Small intestine (tissue), 16 donors: ENCODE measurements at places on chromosomes 1 and 21. TPM values are rescaled to one million over a fixed set of nuclear protein-coding genes. Genes with fewer than 3 reads are reported as not detected.

GRCh38 chr1:205225901-205226765, 1.6 kb upstream of the TMCC2 start:
- no peak for DNase-seq

DNA sequence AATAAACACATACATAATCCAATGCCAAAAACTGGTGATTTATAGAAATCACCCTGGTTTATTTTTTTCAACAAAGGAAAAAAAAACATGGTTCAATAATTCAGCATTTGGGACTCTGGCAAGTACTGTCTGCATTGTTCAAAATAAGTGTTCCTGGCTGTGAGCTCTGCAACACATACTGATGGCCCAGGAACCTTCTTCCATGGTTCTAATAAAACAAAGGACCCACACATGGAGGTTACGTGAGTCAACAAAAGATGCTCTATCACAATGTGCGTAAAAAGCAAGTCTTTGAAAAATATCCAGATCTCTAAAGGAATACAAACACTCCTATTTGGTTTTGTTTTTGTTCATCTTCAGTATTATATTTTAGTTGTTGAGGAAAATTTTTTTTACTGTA, 37.9 kb upstream of the C1orf198 start:
- DNase-seq = no peak

The NBPF4 gene
- not detected for polyA plus RNA-seq

GRCh38 chr21:34771512-34772028, 102.8 kb downstream of the CLIC6 start:
- DNase-seq = no peak

DNA sequence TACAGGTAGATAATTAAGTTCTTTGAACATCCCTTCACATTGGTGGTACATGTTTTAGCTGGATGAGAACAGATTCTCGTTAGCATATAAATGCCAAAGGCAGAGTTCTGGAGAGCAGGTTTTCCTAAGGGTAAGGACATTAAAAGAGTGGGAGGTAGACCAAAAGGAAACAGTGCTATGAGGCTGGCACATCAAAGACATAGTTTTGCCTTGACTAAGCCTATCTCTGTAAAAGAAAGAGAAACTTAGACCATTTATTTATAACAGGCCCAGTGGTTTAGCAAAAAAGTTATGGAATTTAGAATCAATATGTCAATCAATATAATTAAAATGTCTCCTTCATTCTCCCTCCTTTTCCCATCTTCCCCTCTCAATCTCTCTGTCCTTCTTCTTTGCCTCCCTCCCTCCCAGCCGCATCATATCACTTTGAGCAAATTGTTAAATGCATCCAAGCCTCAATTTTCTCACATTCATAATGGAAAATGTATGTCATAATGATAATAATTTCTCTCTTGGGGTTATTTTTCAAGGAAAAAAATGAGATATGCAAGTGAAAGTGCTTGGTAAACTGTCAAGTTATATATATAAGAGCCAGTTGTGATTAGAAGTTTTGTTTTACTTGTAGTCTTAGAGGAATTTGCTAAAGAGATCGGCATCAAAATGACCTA, 209.9 kb upstream of the SGIP1 start:
- no peak for DNase-seq

DNA sequence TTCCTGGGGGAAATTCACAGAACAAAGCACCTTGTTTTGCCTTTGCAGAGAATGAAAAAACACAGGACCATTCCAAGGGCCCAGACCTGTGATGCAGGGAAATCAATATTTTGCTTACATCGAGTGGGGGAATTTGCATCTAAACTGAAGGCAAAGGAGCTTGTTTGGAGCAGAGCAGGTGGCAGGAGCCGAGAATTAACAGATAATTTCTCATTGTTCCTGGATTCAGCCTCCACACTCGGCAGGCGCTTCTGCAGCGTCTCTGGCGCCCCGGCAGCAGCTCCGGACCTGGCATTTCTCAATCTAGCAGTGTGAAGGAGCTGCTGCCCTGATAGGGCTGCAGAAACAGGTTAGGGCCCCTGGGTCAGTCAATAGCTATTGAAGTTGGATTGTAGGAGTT, 2.0 kb upstream of the SYT6 start:
- DNase-seq = no peak

GRCh38 chr1:186492531-186493291, 31.8 kb upstream of the PDC start:
- no peak for DNase-seq

The ZBTB37 gene
- 1.1 TPM for polyA plus RNA-seq

DNA sequence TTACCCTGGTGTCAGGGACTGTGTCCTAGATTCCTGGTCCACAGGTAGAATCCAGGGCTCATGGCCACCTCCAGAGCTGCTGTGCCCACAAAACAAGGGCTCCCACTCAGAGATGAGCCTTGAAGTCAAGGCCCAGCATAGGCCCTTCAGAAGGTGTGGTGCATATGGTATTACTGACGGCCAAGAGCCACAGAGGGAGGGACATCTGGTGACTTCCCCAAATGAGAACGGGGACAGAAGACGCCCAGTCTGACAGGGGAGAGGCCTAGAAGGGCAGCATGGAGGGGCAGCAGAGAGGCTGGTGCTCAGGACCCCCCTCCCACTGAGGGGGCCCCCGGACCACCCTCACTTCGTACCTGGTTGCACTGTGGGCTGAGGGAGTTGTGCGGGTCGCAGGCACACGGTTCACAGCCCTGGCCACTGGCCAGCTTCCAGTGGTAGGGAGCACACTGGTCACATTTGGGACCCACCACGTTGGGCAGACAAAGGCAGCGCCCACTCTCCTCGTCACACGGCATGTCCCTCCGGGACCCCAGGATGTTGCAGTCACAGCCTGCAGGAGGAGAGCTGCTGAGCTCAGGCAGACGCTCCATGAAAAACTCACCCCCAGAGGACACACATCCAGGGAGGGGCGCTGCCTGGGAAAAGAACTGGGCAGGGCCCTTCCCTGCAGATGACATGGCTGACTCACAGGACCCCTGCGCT, 25.0 kb downstream of the LAMB3 start:
- no peak for DNase-seq

DNA sequence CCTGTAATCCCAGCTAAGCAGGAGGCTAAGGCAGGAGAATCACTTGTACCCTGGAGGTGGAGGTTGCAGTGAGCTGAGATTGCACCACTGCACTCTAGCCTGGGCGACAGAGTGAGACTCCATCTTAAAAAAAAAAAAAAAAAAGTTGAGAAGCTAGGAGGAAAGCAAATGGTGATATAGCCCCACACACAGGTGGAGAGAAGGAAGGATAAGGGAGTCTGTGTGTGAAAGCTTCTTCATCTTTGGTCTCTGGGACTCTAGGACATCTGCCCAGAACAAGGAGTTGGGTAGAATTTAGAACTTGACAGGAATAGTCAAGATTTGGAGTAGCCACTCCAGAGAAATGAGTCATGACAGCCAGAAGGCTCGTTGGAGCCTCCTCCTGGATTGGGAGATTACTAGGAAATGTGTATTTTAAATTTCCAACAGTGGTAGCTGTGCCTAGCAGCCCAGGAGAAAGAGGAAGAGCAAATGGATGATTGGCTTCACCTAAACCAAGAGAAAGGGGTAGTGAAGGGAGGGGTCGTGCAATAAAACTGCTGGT, 19.9 kb downstream of the NPL start:
- DNase-seq = no peak

DNA sequence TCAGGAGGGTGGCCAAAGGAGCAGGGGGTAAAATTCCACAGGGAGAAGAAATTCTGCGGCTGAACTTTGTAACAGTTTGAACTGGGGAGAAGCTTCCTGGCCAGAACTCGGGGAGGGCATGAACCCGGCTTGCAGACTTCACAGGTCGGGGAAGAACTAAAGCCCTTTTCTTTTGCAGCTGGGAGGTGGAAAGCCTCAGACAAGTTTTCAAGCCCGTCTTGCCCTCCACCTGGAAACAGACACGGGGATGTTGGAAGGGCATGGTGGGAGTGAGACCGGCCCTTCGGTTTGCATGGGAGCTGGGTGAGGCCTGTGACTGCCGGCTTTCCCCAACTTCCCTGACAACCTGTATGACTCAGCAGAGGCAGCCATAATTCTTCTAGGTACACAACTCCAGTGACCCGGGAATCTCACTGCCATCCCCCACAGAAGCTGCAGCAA, 11.3 kb downstream of the THEM4 start:
- DNase-seq = peak; percentile 46

The LCE2C gene
- polyA plus RNA-seq = not detected

The KCNT2 gene
- polyA plus RNA-seq = 1.2 TPM

The KRTAP20-4 gene
- not detected for polyA plus RNA-seq

DNA sequence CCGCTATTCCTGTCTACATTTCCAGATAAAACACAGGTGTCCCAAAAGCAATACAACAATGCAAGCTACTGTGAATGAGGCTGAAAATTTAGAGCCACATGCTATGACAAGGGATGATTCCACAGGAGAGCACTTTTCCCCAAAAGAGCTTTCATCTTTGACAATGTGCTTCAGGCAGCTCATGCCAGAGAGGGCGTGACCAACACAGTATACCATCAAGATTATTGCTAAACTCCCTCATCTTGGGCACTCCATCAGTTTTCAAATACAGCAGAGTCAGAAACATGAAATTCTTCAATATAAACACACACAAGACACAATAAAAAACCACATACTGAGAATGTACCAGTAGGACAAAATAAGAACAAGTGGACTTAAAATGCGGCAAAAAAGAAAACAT, 6.7 kb downstream of the GON4L start:
- no peak for DNase-seq

The C1orf116 gene
- polyA plus RNA-seq = 29.7 TPM

- DNase-seq = no peak
Observed at GRCh38 chr1:29673228-29673500, 436.8 kb downstream of the PTPRU start.

GRCh38 chr1:24707687-24708086, 37.6 kb upstream of the CLIC4 start:
- no peak for DNase-seq

GRCh38 chr1:203371288-203371687, 20.4 kb upstream of the FMOD start:
- no peak for DNase-seq

The HSF2BP gene
- 0.78 TPM for polyA plus RNA-seq

- peak; percentile 75 for DNase-seq
Observed at GRCh38 chr1:19811206-19811851, 3.8 kb downstream of the RNF186 start.

DNA sequence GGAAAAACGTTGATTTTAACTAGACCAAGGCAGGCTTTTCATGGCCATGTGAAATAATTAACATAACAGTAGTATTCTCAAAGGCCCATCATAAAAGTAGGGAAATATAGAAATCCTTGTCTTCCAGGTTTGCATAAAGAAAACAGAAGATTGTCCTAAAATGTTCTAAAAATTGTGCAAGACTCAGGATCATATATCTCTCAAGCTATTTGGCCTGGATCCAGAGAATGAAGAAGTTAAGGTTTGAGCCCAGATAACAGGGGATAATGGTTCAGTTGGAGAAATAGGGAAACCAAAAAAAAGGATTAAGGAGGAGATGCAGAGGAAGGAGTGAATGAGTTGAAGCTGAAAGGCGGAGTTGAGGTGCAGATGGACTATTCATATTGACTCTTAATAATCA, 555.5 kb upstream of the NR5A2 start:
- no peak for DNase-seq

DNA sequence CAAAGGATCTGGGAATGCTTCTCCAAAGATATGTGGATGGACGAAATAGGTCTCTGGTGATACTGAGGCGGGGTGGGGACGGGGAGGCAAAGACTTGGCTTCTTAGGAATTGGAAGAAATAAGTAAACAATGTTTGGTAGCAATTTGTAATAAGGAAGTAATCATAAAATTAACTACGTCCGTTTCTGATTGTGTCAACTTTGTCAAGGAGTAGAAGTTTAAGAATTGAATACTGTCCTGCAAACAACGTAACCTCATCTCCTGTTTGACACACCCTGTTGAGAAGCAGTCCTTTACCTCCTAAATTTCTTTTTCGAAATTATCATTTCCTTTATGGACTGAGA, 471 bp downstream of the POLR3C start:
- DNase-seq = no peak

- no peak for DNase-seq
Observed at GRCh38 chr1:225517697-225518096, 89.9 kb upstream of the LBR start.

- DNase-seq = no peak
Observed at GRCh38 chr1:53919675-53920066, 25.7 kb downstream of the DIO1 start.

DNA sequence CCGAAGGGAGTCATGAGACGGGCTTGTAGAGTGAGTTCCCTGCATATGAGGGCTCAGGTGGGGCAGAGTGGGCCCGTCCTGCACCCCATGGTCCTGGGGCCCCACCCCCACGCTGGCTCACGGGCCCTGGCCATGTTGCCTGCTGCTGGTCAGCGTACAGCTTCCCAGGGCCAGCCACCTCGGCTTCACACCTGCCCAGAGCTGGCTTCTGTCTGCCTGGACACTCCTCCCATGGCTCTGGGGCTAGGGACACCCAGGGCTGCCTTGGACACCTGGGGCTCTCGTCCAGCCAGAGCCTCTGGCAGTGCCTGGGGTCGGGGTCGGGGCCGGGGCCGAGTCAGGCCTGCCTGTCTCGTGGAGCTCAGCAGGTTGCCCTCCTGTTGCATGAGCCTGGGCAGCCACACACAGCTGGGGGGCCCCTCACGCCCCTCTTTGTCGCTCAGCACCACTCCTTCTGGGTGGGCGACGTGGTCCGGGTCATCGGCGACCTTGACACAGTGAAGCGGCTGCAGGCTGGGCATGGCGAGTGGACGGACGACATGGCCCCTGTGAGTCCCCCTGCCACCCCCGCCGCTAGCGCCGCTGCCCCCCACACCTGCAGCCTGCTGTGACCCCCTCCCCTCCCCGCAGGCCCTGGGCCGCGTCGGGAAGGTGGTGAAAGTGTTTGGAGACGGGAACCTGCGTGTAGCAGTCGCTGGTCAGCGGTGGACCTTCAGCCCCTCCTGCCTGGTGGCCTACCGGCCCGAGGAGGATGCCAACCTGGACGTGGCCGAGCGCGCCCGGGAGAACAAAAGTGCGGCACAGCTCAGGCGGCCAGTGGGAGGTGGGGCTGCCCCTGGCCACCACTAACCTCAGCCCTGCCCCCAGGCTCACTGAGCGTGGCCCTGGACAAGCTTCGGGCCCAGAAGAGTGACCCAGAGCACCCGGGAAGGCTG, 5.5 kb upstream of the MMP23B start:
- DNase-seq = no peak

DNA sequence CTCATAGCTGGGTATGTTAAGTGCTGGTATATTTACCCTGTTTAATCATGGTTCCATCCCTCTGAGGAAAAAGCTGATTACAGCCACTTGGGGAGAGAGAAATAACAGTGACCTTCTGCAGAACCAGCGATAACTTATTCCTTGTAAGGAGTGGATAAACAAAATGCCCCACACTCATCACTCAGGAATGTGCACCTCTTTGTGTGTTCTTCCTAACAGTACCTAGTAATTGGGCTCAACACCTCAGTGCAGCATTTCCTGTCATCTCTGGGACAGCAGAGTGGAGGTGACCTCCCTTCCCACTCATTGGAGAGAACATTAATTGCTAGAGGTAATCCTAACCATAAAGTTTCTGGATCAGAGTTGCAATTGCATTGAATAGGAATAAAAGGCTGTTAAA, 112.5 kb upstream of the F3 start:
- DNase-seq = peak; percentile 49

- DNase-seq = no peak
Observed at GRCh38 chr1:41218152-41218551, 24.0 kb downstream of the SCMH1 start.
